Anterior cingulate cortex (tissue), 58 donors: ENCODE measurements at places on chromosomes 3 and 15.

GRCh38 chr3:44125246-44125645, 116.4 kb upstream of the TOPAZ1 start:
- no peak for DNase-seq

DNA sequence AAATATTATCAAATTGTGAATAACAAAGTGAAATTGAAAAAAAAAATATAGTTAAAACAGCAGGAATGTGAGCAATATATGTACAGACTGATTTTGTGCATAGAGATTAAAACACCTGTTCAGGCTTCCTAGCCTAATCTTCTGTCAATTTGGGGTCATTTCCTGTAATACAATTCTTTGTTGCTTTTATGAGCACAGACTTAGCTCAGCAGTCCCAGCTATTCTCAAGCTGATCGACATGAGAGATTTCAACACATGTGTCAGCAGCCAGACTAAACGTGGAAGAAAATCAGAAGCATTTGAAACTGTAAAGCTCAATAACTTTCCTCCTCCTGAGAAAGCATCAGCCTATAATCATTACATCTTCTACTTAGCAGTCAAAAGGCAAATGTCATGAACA, 1.6 kb upstream of the FHIT start:
- no peak for DNase-seq

- DNase-seq: no peak
Measured at GRCh38 chr3:110106805-110107204, 769.5 kb upstream of the DPPA4 start.

- DNase-seq: no peak
Measured at GRCh38 chr3:115146032-115146417, 1.1 kb downstream of the ZBTB20 start.

GRCh38 chr3:119746423-119746822, 35.5 kb upstream of the NR1I2 start:
- no peak for DNase-seq

DNA sequence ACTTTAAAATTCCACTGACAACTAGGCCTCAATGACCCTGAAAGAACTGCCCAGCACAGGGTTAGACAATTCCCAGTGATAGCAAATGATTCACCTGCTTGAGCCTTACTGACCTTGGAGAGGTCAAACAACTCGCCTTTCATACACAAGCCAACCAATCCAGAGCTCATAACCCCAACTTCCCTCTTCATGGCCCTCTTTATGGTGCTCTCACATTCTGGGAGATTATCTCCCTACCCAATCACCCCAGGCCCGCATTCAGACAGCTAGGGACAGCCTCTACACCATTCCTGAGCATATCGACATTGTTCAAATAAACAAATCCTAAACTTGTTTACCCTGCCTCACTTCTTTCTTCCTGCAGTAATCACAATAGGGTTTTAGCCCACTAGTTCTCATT, 32.2 kb upstream of the COLQ start:
- no peak for DNase-seq

- no peak for DNase-seq
Measured at GRCh38 chr3:24341668-24342067, 153.0 kb downstream of the THRB start.
